ENCODE measurements at places on chromosomes 7 and 10. TPM values are rescaled to one million over a fixed set of nuclear protein-coding genes. Genes with fewer than 3 reads are reported as not detected.

- no peak for DNase-seq
Observed at GRCh38 chr10:116098411-116099022, 174.5 kb downstream of the GFRA1 start.

DNA sequence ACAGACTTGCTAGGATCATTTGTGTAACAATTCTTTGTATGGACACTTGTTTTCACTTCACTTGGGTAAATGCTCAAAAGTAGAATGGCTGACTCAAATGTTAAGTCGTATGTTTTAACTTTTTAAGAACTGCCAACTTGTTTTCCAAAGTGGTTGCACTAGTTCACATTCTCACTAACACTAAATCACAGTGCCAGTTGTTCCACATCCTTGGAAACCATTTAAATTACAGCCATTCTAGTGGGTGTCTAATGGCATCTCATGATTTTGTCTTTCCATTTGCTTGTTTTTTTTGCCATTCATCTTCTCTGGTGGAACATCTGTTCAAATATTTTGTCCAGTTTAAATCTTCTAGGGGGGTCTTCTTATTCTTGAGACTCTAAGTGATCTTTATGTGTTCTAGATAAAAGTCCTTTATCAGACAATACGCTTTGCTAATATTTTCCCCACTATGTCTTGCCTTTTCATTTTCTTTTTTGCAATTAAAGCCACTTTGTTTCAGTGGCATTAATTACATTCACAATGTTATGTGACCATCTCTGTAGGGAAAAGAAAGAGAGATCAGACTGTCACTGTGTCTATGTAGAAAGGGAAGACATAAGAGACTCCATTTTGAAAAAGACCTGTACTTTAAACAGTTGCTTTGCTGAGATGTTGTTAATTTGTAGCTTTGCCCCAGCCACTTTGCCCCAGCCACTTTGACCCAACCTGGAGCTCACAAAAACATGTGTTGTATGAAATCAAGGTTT, 63.9 kb downstream of the ITGB1 start:
- DNase-seq, result no peak

DNA sequence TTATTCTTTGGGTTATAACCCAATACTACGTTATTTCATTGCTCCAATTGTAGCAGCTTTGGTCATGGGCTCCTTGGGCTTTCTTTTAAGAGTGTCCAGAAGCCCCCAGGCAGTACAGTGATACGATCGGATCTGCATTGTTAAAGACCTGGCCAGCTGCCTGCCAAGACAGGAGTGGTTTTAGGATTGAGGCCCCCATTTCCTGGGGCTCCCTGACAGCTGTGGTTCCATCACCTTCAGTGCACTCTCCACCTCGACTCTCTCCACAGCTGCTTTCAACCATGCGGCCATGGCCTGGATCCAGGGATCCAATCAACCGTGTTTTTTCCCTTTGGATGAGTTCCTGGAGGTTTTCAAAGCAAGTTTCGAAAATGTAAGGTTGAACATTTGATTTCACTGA, 123.4 kb upstream of the BTBD16 start:
- no peak for DNase-seq

DNA sequence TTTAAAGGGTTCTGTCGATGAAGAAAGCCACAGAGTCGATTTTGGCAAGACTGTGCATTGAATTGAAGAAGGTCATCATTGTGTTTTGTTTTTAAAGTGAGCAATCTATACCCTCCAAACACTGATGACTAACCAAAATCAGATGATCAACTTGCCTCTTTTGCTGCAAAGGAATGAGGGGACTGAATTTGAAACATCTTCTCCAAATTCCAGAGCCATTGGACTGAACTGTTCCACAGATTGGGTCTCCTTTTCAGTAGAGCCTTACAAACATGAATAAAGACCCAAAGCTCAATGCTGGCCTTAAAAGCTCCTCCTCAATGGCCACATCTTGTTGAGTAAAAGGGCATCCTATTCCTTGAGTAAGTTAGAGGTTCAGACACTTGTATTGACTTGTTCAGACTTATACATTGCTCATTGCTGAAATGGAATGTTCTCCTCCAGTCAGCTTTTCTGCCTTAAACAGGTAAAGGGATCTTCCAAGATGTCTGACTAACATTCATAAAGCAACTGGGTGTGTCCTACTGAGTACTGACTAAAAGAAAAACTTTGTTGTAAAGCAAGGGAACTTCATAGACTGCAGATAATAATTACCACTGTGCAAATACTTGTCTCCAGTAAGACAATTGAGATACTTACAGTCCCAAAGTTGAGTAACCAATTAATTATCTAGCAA, 630.6 kb downstream of the KCNMA1 start:
- no peak for DNase-seq

DNA sequence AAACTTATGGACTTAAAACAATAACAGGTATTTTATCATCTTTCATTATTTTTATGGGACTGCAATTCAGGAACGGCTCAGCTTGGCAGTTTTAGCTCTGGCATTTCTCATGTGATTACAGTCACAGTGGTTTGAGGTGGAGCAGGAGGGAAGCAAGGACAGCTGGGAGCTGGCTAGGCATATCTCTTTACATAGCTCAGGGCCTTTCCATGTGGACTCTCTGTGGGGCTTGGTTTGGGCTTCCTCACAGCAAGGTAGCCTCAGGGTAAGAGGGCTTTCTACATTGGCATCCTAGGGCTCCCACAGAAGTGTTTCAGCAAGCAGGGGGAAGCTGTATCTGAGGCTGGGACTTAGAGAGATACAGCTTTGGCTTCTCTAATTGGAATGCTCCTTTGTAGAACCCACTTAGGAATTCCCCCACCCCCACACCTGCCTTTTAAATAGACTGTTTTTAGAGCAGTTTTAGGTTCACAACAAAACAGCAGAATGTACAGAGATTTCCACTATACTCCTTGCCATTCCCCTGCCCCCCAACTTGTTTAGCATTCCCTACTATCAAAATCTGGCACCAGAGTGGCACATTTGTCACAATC, 26.6 kb upstream of the SDHAF3 start:
- DNase-seq, result no peak

DNA sequence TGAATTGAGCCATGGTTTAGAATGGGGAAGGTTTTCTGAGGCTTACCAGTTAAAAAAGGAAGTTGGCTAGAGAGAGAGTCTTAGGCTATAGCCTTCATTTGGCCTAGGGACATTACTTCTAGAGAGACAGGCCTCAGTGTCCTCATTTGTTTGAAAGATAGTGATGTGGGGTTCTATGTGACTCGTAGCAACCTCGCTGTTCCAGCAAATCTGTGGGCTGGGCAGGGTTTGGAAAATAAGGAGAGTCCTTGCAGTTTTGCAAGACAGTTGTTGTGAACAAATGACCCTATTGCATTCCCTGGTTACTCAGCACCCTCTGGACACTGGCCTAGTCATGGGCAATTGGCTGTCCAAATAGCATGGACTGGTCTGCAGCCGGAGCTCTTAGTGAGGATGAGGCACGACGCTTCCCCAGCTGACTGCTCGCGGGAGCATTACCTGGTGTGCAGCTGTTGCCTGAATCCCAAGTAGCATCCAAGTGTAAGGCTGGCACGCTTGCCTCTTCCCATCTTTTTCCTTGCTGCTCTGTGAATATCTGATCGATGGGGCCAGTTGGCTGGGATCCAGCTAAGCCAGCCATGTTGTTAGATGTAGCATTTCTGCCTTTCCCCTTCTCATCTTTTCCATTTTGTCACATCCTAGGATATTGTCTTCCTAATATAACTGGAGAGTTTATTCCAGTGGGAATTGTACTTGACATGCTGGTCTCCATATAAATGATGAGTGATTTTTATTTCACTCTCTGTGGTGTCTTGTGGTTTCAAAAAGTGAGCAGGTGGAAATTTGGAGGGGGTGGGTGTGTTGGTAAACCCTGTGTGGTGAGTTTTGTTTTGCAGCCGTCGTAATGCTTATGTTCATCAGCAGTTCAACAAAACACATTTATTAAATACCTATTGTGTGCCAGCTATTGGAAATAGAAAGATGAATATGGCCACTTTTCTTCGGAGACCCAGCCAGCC, 99.8 kb downstream of the SND1 start:
- DNase-seq, result no peak

- no peak for DNase-seq
Observed at GRCh38 chr7:7739204-7740036, 21.0 kb upstream of the RPA3 start.

GRCh38 chr7:151804756-151805155, 72.2 kb downstream of the PRKAG2 start:
- no peak for DNase-seq

DNA sequence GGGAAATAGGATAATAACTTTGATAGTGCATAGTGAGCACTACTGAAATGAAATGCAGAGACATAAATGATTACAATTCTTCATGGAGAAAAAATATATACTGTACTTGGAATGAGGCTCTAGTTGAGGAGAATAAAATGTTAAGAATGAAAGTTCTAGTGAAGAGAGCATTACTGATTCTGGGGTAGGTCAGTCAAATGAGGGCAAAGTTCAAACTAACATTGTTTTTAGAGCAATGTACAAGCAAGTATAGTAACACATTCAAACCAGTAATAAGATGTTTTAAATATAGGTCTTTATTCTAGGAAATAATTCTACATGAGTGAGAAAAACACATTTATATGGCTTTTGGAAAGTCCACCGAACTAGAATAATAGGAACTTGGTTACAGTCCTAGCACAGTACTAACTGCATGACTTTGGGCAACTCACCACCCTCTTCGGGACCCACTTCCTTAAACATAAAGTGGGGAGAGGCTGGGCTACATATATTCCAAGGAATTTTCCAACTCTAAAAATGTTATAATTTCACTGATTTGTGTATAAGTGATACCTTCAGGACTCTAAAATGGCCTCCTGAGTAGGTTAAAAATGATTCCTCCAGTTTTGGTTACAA, 86.4 kb downstream of the CDK6 start:
- no peak for DNase-seq

- no peak for DNase-seq
Observed at GRCh38 chr7:125423458-125424155, 494.0 kb upstream of the POT1 start.

DNA sequence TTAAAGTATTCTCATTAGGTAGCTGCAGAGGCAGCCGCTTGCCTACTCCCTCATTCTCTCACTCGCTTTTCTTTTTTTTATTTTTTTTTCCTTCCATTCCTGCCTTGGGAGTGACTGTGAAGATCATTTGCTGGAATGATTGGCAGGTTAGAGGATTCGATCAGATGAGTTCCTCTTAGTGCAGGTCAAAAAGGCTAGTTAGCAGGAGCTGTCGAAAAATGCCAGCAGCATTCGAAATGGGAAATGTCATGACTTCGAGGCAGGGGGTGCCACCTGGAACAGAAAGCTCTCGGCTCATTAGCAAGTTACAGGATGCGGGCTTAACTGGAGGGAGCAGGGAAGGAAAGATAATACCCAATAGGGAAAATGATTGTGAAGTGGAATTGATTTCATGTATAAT, 137.5 kb upstream of the FZD1 start:
- no peak for DNase-seq

- DNase-seq, result no peak
Observed at GRCh38 chr7:82114237-82114636, 329.3 kb downstream of the CACNA2D1 start.

DNA sequence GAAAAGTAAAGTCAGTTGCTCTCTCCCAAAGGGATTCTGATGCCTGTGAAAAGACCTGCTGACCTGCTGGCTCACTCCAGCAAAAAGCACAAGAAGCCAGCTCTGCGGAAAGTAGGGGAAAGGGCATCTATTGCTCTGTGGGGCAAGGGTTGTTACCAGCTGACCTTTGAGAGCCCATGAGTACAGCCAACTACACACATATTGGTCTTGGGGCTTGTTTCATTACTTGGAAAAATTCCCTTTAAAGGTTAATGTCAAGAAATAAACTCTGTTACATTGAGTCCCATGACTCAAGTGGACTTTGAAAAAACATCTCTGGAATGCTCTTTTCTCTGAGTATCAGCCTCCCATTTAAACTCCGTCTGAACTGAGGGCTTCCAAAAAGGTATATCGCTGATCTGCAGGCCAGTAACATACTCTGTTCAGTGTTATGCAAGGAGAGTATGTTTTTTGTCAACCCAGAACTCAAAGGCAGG, 53.2 kb downstream of the PANK1 start:
- DNase-seq, result no peak

GRCh38 chr7:33287738-33288137, 158.4 kb downstream of the BBS9 start:
- peak; percentile 4 for DNase-seq

GRCh38 chr7:191105-191980, 1.0 kb upstream of the FAM20C start:
- peak; percentile 52 for DNase-seq

GRCh38 chr10:95655571-95656290, 780 bp downstream of the ALDH18A1 start:
- DNase-seq, result peak; percentile 26

DNA sequence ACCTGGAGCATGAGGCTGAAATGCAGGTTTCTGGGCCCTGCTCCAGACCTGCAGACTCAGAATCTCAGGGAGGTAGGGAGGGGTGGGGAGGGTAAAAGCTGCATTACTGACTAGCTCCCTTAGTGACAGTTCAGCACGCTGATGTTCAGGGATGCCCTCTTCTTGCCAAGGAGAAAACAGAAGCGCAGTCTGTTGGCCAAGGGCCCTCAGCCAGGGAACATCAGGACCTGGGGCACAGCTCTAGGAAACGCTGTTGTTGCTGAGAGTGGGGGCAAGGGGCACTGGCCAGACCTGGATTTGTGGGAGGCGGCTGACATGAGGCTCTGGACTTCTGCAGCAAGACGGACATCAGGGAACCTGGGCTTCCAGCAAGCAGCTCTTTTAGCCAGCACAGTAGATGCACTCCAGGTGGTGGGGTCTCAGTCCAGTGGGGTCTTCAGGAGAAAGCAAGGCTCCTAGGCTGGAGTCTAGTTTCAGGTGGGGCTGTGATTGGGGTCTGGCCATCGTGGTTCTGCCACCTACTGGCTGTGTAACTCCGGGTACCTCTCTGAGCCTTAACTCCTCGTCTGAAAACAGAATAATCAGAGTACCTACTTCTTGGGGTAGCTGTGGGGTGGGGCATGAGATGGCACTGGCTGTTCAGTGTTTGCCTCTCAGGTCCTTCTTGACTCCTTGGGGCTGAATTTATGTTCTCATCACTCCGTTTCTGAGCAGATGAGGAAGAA, 72.9 kb upstream of the PRLHR start:
- no peak for DNase-seq

- no peak for DNase-seq
Observed at GRCh38 chr10:132294561-132295318, 13.0 kb downstream of the STK32C start.

- DNase-seq, result no peak
Observed at GRCh38 chr10:6045878-6046772, 16.0 kb downstream of the IL2RA start.

- DNase-seq, result peak; percentile 79
Observed at GRCh38 chr10:71319042-71319799, at the start of gene SLC29A3. Gene SLC29A3 (plus strand): TSS chr10:71319259. CDS start chr10:71319310, 51 bp downstream.

- no peak for DNase-seq
Observed at GRCh38 chr10:28987555-28988320, 301.1 kb upstream of the LYZL1 start.

GRCh38 chr10:6162589-6163356, 40.0 kb upstream of the PFKFB3 start:
- peak; percentile 47 for DNase-seq

Gene HOXA6
- polyA plus RNA-seq, result 2.1 TPM

Gene PTN
- not detected for polyA plus RNA-seq

Gene LIPN
- not detected for polyA plus RNA-seq

Gene VDAC2
- polyA plus RNA-seq, result 273 TPM

Gene SPDYE1
- not detected for polyA plus RNA-seq

Gene MBLAC1
- polyA plus RNA-seq, result 2.5 TPM

Gene OR6B1
- polyA plus RNA-seq, result not detected

Gene AGR2
- 60.7 TPM for polyA plus RNA-seq

Gene RET
- 0.22 TPM for polyA plus RNA-seq

Gene C10orf90
- polyA plus RNA-seq, result 2.0 TPM

Gene TBC1D12
- 3.5 TPM for polyA plus RNA-seq

Gene ZNF248
- polyA plus RNA-seq, result 6.9 TPM

Gene ABCC2
- 173 TPM for polyA plus RNA-seq

Data from A549 (cell line).